ENCODE measurements at places on chromosomes 4 and X.

- no peak for DNase-seq
These were observed 297.2 kb upstream of the AADAT start for GRCh38 chr4:170386971-170387370.

DNA sequence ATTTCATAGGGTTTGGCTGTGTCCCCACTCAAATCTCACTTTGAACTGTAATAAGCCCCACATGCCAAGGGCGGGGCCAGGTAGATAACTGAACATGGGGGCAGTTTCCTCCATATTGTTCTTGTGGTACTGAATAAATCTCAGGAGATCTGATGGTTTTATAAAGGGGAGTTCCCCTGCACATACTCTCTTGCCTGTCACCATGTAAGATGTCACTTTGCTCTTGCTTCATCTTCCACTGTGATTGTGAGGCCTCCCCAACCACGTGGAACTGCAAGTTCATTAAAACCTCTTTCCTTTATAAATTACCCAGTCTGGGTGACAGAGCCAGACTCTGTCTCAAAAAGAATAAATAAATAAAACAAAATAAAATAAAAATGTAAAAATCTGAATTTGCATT lies 95.9 kb downstream of the PDS5A start:
- DNase-seq, result no peak

DNA sequence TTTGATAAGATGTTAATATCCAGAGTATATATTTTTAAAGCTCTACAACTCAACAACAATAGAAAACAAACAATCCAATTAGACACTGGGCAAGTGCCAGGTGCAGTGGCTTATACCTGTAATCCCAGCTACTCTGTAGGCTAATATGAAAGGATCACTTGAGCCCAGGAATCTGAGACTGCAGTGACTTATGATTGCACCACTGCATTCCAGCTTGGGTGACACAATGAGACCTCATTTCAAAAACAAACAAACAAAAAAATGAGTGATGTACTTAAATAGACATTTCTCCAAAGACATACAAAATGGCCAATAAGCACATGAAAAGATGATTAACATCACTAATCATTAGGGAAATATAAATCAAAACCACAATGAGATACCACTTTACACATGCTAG lies 356.8 kb upstream of the PCDH10 start:
- no peak for DNase-seq

DNA sequence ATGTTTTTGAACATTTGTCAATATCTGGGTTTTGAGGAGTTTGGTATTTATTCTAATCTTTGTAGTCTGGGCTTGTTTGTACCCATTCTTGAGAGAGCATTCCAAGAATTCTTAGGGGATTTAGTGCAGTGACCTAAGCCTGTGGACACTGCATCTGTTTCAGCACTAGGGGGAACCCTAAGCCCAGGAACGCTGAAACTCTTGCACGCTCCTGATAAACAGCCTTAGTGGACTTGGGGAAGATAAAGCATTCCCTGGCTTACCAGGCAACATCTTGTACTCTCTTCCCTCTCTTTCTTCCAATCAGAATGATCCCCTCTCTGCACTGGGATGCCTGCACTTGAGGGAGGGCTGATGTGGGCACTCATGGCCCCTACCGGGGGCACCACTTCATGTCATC lies 654.9 kb upstream of the HTR2C start:
- no peak for DNase-seq

DNA sequence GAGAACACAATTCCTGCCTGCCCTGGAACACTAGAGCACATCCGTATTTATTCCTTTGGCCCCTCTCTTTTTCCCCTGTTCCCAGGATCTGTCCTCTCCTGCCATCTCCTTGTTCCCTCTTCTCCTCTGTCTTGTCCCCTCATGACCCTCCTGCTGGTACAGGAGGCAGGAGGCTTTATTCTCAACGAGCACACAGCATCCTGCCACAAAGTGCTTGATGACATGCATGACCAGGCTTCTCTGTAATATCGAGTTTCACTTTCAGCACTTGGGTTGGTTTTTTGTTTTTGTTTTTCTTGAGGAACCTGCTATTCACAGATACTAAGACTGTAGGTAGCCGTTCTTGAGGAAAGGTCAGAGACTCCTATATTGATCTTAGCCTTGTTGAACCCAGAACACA lies 35.3 kb downstream of the NALF2 start:
- DNase-seq, result no peak

DNA sequence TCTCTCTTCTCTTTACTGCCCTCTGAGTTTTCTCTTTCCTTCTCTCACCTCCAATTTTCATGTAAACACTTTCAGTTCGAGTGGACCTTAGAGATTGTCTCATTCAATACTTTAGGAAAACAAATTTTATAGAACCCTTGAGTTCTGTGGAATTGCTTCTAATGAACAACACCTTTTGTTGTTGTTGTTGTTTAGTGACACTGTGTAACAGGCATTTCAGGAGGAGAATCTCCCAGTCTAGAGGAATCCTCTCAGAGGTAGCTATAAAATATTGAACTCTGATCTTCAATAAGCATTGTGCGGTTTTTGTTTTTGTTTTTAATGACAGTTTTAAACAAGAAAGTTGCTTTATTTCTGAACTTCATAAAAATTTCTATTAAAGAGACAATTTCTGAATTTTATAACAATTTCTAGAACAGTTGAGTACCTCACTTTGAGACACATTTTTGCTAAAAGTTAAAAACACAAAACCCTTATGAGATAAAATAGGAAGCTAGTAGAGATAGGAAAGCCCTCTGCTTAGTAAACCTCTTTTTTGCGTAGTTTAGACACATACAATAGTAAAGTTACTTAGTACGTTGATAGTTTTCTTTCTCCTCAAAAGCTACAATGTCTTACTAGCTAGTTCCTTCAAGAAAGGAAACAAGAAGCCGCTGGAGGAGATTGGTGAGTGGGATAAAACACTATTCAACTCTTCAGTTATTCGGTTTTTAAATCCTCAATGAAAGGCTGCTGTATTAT lies 38.8 kb downstream of the CLCN3 start:
- no peak for DNase-seq

DNA sequence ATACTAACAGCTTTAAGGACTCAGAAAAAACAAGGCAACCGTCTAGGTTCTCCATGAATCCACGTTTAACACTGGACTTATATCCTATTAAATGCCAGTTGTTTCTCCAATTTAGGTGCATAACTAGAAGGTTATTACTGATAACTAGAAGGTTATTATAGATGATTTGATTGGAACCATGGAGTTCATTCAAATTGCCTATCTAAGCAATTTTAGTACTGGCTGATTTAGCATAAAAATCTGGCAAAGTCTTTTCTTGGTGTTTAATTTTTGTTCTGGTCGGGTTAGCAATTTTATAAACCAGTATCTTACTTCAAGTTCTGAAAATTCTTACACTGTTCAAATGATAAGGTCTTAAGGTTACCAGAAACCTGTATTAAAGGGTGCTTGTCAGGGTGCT lies 672.8 kb upstream of the GNPDA2 start:
- no peak for DNase-seq

GRCh38 chrX:124211312-124211942 lies 121.0 kb upstream of the TEX13D start:
- no peak for DNase-seq

GRCh38 chr4:8390577-8390976 lies 49.9 kb downstream of the ACOX3 start:
- DNase-seq, result no peak

GRCh38 chr4:136337216-136337615 lies 1195.1 kb downstream of the PCDH18 start:
- no peak for DNase-seq

GRCh38 chr4:13597141-13597540 lies 30.4 kb downstream of the BOD1L1 start:
- no peak for DNase-seq

DNA sequence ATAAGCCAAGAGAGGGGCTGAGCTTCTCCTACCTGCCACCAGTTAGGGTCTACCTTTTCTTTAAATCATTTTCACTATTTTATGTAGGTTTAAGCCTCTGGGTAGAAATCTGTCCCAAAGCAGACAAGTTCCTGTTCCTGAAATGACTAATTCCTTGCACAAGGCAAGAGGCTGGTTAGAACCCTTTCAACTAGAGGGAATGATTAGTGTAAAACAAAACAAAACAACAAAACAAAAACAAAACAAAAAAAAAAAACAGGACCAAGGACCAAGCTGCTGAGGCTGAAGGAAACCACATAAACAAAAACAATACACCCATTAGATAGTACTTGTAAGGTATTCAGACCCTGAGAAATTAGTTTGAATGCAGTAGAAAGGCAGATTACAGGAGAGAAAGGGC lies 62.7 kb downstream of the MAML3 start:
- no peak for DNase-seq

DNA sequence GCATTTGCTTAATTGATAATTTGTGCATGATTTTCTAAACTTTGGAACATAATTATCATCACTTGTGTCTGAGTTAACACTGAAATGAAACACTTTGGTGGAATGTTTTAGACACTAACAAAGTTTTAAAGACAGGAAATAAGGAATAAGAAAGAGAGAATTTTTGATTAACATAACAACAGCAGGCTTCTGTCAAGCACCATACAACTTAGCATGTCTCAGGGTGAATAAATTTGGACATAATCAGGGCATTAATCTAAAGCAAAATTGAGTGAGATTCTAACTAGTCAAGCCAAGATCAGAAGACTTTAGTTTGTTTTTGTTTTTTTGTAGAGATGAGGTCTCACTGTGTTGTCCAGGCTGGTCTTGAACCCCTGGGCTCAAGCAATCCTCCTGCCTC lies 28.1 kb upstream of the DUSP21 start:
- DNase-seq, result no peak

- DNase-seq, result no peak
These were observed 40.3 kb downstream of the HSPA4L start for GRCh38 chr4:127822430-127822829.

DNA sequence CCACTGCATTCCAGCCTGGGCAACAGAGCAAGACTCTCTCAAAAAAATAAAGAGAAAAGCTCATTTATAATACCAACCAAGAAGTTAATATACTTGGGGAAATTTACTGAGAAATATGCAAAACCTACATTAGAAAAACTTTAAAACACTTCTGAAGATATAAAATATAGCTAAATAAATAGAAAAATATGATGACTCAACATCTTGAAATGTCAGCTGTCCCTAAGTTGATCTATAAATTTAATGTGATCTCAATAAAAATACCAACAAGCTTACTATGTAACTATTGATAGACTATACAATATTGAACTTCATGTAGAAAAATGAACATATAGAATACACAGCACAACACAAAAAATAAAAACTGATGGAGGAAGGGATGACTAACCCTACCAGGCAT lies 87.5 kb upstream of the INTU start:
- DNase-seq, result no peak

- DNase-seq, result no peak
These were observed 109.3 kb upstream of the DGKK start for GRCh38 chrX:50579955-50580354.

DNA sequence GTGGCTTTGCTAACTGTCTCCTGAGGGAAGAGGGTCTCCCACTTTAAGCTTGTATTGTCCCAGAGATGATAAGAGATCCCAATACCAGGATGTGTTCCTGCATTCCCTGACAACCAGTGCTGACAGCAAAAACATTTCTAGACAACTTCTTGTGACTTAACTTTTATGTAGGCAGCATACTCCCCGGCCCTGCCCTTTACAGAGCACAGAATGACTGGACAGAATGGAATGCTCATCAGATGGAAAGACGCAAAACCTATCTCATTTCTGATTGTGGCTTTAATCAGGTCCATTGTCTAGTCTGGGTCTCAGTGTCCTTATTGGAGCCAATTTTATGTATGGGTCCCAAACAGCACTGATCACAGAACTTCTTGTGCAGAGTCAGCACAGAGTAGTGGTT lies 18.2 kb upstream of the PLAC1 start:
- no peak for DNase-seq

DNA sequence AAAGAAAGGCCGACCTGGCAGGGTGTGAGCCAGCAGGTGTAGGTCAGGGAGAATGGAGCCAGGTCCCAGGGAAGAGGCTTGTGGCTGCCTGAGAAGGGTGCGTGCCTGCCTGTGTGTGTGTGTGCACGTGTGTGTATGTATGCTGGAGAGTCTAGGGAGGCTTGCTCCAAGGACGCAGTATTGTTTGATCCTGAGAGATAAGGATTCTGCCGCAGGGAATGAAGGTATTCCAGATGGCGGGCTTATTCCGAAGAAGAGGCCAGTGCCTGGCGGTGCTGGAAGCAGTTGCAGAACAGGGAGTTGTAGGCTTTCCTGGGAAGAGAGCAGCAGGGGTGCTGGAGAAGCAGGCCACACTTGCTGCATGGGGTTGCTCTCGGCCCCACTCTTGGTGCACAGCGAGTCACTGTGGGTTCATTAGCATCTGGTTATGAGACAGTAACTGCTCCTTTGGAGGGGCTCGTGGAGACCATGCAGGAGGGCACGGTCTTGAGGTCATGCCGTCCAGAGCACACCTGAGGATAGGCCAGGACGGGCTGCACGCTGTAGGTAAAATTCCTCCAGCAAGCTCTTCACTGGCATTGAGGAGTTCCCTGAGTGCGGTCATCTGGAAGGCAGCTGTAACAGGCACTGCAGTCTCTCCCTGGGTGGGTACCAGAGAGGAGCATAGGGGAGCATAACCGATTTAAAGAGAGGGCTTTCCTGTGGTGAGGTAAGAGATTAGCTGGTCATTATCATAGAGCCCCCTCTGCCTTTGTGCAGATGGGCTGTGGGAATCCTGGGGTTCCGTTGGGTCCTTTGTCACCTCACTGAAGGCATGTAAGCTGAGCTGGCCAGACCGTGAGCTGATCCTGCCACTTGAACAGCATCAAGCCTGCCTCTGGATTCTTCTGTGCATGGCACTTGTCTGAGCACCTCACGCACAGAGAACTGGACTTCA lies 29.9 kb upstream of the MSANTD1 start:
- no peak for DNase-seq

GRCh38 chr4:113977526-113977855 lies 2.0 kb downstream of the ARSJ start:
- no peak for DNase-seq

- no peak for DNase-seq
These were observed 129.0 kb upstream of the RASGEF1B start for GRCh38 chr4:81600520-81601357.

- no peak for DNase-seq
These were observed 8.1 kb downstream of the RIPPLY1 start for GRCh38 chrX:106894978-106895452.

- no peak for DNase-seq
These were observed at the start of gene TLL1 for GRCh38 chr4:165872461-165873297. Gene TLL1, plus strand, starts transcription at chr4:165873237. Its CDS starts 668 bp downstream, at chr4:165873905.

DNA sequence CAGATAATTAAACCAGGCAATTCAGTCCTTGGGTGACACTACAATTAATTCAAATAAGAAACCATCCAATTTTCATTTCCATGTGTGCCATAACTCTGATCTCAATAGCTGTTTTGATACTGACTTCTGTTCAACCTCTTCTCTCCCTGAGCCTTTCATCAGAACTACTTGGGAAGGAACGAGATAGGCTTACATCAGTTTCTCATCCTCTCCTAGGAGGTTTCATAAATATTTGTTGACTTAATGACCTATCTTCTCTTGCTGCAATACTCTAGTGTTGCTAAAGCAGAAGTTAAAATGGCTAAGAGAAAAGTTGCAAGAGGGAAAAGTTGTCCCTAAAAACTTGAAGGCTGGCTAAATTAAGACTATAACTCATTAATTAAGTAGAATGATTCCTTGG lies 41.8 kb downstream of the PRKG2 start:
- DNase-seq, result no peak

- DNase-seq, result no peak
These were observed 23.0 kb downstream of the GALNT7 start for GRCh38 chr4:173191623-173192041.

All from activated T-helper 1 cell treated with Interleukin-2 at 50 U/mL for 16 hours (primary cell).